ENCODE measurements at places on chromosomes 1 and 21.

DNA sequence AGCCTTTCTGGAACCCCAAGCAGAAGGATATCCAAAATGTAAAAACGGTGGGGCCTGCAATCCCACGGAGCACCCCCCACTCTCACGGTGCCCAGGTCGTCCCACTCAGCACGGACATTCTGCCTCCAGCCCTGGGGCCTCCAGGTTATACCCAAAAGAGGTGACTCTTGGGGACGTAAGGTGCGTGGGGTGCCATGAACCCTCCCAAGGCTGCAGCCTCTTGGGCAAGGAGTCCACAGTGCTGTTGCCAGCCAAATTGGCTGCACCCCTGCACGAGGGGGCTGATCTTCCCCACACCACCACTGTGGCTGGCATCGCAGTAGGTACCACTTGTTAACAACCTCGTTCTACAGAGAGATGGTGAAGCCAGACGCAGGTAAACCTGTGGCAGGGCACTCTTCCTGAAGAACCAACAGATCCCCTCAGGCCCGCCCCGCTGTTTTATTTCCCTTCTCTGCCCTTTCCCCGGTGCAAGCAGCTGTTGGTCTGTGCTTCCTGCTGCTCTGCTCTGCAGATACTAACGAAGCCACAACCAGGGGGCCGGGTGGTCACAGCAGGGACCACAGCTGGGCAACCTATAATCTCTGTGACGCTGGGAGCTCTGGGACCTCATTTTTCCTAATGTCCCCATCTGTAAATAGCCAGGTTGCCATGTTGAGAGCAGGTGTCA is 8.7 kb downstream of the TFF3 start:
- DNase-seq = no peak

GRCh38 chr1:108716437-108717230 is 3.9 kb downstream of the FNDC7 start:
- DNase-seq = no peak

DNA sequence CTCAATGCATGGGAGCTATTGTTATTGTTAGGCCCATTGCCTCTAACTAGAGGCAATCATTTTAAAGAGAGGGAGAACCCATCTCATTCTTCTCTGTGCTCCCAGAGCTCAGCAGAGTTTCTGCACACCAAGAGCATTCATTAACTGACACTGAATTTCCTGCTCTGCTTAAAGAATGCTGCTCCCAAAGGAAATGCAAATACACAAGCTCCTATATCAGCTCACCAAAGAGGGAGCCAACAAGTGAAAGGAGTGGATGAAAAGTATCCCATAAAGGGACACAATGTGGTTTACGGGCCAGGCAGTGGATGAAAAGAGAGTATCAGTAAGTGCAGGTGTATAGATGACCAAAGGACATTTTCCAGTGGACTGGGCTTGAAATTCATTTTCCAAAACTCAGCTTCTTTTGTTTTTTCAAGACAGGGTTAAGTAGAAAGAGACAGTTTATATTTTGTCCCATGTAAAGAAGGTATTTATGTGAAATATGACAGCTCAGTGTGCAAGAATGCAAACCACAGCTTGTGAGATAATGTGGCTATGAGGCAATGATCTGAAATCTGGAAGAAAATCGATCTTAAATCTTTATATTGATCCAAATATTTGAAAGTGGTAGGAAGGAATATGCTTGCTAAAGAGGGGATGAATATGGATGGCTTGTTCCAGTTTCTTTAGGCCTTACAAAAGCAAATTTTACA is 207.7 kb upstream of the CAMK1G start:
- DNase-seq = no peak

GRCh38 chr1:31739346-31739745 is 24.8 kb downstream of the ADGRB2 start:
- no peak for DNase-seq

DNA sequence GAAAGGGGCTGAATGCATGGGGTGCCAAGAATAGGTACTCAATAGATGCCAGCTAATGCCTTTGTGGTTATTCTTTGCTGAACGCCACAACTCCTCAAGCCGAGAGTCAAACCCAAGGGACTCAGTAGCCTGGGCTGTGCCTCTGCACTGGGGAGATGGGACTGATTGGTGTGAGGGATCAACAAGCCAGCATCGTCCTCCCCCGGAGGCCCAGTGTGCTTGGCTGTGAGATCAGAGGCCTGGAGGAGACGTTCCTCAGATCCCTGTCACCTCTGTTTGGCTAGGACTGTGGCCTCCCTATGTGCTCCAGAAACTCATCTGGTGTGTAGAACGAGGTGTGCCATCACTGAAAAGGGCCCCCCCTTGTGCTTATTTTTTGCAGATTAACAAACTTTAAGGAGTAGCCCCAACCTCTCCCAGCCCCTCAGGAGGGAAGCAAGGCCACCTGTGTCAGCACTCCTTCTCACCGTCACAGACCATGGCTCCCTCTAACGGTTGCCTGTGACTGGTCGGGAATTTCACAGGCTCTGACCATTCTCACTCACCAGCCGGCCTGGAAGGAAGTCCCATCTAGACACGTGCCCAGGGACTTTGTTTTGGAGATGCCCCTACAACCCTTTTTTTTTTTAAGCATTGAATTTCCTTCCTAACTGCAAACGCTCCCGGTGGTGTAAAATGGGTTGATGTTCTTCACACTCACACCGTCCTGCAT is 194.0 kb upstream of the VAMP3 start:
- no peak for DNase-seq

GRCh38 chr1:62237950-62238374 is 43.3 kb downstream of the L1TD1 start:
- no peak for DNase-seq

- no peak for DNase-seq
Measured at GRCh38 chr1:115220340-115221270, 117.4 kb downstream of the NGF start.
